ENCODE measurements at places on chromosomes 7 and 10. TPM values are rescaled to one million over a fixed set of nuclear protein-coding genes. Genes with fewer than 3 reads are reported as not detected.

GRCh38 chr10:14385596-14386593 lies 55.2 kb upstream of the FRMD4A start:
- peak; percentile 94 for DNase-seq

- no peak for DNase-seq
Measured at GRCh38 chr10:62084451-62084850, 183.0 kb downstream of the ARID5B start.

- no peak for DNase-seq
Measured at GRCh38 chr7:1662101-1662500, 8.0 kb upstream of the ELFN1 start.

GRCh38 chr7:12458520-12459131 lies 55.0 kb upstream of the VWDE start:
- peak; percentile 59 for DNase-seq

DNA sequence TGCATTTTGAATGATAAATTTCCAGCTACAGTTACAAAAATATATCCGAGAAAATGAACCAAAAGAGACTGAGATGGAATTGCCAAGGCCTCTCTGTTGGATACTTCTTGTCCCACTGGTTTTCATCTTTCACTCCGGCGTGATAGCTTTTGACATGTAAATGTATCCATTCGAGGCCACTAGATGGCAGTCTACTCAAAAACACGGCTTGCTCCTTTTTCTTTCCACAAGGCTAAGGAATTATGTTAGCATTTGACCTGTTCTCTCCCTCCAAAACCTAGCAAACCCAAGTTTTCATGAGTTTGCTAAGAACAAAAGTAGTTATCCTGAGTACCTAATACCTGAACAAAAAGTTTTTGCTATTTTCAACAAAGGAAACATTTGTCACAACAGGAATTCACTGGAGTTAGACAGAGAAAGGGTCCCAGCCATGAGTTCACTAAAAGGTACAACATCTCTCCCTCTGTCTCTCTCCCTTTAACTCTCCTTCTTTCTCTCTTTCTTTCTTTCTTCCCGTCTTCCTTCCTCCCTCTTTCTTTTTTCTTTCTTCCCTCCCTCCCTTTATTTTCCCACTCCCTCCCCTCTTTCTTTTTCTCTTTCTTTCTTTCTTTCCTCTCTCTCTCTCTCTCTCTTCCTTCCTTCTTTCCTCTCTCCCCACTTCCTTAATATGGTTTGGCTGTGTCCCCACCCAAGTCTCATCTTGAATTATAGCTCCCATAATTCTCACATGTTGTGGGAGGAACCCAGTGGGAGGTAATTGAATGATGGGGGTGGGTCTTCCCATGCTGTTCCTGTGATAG lies 207.9 kb upstream of the MYO3A start:
- peak; percentile 58 for DNase-seq

GRCh38 chr10:92124616-92125143 lies 166.2 kb downstream of the CPEB3 start:
- DNase-seq, result peak; percentile 82

DNA sequence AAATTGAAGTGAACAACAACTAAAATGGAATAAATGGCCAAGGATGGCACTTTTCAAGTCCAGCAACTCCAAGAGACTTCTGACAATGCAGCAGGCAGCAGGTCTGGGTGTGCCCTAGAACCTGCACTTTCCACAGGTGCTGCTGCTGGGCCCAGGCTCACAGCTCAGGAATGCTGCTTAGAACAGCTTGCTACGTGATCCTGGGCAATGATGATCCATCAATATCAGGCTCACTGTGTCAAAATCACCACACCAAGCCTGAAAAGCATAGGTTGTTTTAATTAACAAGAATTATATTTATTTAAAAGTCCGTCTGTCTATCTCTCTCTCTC lies 148.4 kb downstream of the TNS3 start:
- DNase-seq, result no peak

DNA sequence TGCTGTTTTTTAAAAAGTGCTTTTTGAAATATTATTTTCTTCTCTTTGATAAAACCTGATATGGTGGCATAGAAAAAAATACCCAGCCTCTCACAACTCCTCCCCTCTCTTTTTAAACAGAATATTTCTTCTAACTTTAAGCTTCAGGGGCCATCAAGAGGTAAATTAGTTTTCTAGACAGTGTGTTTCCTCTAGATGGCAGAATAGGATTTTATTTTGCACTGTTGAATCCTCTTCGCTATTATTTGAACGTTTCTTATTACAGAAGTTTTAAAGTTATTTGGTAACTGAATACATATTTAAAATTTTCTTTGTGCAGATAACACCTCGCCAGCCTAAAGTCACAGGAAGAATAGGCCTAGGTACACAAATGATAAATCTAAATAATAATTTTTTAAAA lies 30.3 kb downstream of the ARL5B start:
- DNase-seq, result peak; percentile 21

DNA sequence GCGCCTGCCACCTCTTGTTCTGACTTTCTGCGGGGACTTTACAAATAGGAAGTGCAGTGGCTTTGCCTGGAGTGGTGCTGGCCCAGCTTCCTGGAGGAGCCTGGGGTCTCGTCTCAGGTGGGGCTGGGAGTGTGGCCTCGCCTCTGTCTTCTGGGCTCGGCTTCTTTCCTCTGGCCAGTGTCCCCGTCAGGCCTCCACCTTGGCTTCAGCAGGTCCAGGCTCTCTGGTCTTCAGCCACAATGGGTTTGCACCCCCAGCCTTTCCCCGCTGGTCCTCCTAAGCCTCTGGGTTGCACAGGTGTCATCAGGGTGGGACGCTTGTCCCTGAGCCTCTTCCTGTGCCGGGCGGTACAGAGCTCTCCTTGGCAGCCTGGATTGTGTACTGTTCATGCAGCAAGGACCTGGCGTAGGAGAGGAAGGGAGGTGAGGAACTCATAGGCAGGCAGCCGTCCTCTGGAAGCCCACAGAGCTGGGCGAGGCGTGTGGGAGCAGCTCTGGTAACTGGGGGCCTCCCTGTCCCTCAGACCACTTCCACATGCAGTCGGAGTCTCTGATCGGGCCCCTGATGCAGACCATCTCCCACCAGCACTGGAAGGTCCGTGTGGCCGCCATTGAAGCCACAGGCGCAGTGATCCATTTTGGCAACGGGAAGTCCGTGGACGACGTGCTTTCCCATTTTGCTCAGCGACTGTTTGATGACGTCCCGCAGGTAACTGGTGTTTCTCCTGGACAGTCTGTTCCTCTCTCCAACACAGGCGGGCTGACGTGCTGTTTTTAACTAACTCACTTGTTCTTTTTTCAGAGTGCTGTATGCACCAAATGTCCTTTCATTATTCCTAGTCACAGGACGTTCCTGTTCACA lies 2.3 kb upstream of the PRKAR1B start:
- no peak for DNase-seq

GRCh38 chr7:155653803-155654202 lies 9.3 kb downstream of the RBM33 start:
- no peak for DNase-seq

- no peak for DNase-seq
Measured at GRCh38 chr10:43217563-43218205, 49.2 kb downstream of the RASGEF1A start.

GRCh38 chr7:130329681-130330080 lies 14.9 kb upstream of the CPA5 start:
- DNase-seq, result no peak

DNA sequence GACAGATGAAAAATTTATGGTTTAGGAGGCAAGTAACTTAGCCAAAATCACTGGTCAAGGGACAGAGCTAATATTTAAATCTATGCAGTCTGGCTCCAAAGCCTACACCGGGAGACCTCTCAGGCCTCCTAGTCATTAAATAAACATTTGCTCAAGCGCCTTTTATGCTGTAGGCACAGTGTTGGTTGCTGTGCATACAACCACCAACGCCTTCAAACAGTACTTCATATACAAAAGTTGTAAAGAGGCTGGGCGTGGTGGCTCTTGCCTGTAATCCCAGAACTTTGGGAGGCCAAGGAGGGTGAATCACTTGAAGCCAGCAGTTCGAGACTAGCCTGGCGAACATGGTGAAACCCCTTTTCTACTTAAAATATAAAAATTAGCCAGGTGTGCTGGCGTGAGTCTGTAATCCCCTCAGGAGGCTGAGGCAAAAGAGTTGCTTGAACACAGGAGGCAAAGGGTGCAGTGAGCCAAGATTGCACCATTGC lies 159.8 kb downstream of the MAGI2 start:
- peak; percentile 81 for DNase-seq

- DNase-seq, result no peak
Measured at GRCh38 chr10:65328486-65328885, 1597.3 kb upstream of the LRRTM3 start.

- no peak for DNase-seq
Measured at GRCh38 chr7:149444287-149444686, 16.6 kb downstream of the ZNF777 start.

DNA sequence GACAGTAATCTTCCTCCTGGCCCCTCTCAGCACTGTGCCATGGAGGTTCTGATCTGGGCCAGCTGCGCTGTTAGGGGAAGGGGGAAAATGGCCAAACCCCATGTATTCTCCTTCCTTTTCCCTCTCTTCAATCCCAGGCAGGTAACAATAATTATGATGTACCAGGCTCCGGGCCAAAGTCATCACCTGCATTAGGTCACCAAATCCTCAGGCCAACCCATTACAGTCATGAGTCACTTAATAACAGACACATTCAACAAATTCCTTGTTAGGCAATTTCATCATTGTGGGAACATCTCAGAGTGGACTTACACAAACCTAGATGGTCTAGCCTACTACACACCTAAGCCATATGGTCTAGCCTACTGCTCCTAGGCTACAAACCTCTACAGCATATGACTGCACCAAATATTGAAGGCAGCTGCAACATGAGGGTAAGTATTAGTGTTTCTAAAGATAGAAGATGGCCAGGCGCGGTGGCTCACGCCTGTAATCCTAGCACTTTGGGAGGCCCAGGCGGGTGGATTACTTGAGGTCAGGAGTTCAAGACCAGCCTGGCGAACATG lies 2.2 kb upstream of the HSPB1 start:
- DNase-seq, result peak; percentile 90

DNA sequence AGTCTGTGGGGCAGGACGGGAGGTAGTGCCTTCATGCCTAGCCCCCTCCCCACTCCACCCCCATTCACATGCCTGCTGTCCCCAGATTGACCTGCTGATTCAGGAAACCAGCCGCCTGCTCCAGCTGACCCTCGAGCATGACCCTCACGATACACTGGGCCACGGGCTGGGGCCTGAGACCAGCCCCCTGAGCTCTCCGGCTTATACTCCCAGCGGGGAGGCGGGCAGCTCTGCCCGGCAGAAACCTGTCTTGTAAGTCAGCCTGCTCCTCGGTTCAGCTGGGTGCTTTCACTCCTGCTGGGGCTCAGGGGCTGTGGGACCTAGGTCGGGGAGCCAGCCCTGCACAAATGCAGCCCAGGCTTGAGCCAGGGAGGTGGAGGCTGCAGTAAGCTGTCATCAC lies 22.4 kb downstream of the LIMK1 start:
- DNase-seq, result no peak

DNA sequence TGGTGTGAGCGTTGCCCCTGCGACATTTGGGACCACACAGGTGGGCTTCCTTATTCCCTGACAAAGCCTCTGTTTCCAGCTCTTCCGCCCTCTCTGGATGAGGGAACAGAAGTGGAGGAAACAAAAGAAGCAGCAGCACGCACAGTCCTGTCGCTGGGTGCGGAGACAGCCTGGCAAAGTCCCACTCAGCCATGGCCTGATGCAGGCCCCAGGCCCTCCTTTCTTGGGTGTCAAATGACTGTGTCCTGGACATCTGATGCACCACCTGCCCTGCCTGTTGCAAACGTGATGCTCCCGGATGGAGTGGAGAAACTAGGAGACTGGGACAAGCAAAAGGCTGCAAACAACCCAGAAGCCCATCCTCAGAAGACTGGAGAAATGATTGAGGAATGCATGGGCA lies 20.7 kb downstream of the ZMIZ2 start:
- DNase-seq, result no peak

GRCh38 chr7:94417901-94418300 lies 23.2 kb downstream of the COL1A2 start:
- no peak for DNase-seq

DNA sequence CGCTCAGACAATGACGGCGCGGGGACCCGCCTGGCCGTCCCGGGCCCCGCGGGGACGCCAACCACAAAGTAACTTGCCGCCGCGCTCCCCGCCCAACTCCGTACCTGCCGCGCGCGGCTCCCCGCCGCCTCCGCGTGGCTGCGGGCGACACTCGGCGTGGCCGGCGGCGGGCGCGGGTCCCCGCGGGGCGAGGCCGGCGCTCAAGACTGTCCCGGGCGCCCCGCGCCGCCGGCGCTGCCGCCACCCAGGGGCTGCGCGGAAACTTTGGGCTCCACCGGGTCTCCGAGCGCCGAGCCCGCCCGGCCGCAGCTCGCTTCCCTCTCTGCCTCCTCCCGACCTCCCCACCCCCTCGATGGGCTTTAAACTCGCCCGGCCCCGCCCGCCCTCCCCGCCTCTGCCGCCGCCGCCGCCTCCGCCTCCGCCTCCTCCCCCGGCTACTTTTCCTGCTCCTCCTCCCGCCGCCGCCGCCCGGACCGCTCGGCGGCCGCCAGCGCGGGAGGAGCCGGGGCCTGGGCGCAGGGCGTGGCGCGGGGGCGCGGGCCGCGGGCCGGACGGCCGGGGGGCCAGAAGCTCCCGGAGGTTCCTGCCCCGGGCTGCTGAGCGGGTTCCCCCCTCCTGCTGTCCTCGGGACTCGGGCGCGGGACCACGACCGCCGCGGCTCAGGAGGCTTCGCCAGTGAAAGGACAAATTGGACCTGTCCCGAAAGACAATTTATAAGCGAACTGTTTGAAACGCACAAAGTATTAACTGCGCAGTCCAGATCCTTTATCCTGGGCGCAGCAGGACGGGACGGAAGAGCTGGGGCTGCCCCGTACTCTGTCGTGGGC lies 10.6 kb upstream of the GRB10 start:
- no peak for DNase-seq

DNA sequence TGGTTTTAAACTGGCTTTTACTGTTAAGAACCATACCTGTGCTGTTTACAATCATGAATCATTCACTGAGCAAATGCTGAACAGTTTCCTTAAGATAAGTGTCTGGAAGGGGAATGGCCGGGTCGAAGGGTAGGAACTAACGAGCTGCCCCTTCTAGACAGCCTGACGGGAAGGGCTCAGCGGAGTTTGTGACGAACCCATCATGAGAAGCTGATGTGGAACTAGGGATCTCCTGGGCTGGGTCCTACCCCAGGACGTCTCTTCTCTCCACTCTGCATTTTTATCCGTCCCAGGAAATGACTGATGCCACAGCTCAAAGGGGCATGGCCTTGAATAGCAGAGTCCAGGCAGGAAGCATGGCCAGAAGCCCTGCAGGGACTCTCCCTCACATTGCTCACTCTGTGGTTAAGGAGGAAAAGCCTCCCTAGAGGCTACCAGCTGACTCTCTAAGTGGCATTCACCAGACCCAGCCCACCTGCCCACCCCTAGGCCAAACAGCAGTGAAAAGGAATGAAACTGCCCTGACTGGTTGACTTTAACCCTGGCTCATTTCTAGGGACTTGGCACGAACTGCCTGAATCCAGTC lies 112.0 kb downstream of the PFKFB3 start:
- DNase-seq, result peak; percentile 13

- peak; percentile 15 for DNase-seq
Measured at GRCh38 chr7:24504040-24504439, 69.2 kb upstream of the PALS2 start.

- no peak for DNase-seq
Measured at GRCh38 chr10:80187465-80188409, 17.6 kb downstream of the ANXA11 start.

GHRHR gene
- total RNA-seq, result not detected

VSTM4 gene
- total RNA-seq, result not detected

CBX3 gene
- 268 TPM for total RNA-seq

PPP1R17 gene
- not detected for total RNA-seq

FAM24A gene
- not detected for total RNA-seq

UCN3 gene
- total RNA-seq, result not detected

CYP2C19 gene
- total RNA-seq, result not detected

BTBD16 gene
- total RNA-seq, result not detected

C10orf53 gene
- not detected for total RNA-seq

CUL2 gene
- 15.2 TPM for total RNA-seq

AGR2 gene
- not detected for total RNA-seq

CTTNBP2 gene
- 0.59 TPM for total RNA-seq
